ENCODE measurements at places on chromosomes 5 and 9.

- no peak for DNase-seq
These were observed 123.1 kb downstream of the PAPPA start for GRCh38 chr9:116276651-116277121.

- DNase-seq: peak; percentile 39
These were observed 597 bp downstream of the SLC31A1 start for GRCh38 chr9:113221800-113222481.

- DNase-seq: no peak
These were observed 1013.1 kb downstream of the NR2F1-AS1 start for GRCh38 chr5:92567831-92568450.

DNA sequence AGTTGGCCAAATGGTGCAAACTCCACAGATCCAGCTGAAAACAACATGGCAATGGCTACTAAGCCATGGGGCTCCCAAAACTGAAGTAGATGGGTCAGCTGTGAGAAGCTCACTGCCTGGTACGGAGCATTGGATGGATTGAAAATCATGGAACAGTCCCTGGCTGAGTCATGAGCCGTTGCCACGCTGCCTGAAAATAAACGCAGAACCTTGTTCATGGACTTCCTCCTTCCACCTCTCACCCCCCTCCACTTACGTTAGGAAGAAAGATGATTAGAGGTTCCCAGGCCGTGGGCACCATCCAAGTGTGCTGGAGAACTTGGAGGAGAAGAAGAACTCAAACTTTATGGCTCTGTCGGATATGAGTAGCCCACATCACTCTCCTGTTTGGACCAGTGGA lies 6.8 kb upstream of the DIPK1B start:
- DNase-seq: no peak

- DNase-seq: no peak
These were observed 14.5 kb upstream of the ZNF622 start for GRCh38 chr5:16480144-16480543.

GRCh38 chr5:53013857-53014256 lies 24.7 kb downstream of the ITGA2 start:
- no peak for DNase-seq

DNA sequence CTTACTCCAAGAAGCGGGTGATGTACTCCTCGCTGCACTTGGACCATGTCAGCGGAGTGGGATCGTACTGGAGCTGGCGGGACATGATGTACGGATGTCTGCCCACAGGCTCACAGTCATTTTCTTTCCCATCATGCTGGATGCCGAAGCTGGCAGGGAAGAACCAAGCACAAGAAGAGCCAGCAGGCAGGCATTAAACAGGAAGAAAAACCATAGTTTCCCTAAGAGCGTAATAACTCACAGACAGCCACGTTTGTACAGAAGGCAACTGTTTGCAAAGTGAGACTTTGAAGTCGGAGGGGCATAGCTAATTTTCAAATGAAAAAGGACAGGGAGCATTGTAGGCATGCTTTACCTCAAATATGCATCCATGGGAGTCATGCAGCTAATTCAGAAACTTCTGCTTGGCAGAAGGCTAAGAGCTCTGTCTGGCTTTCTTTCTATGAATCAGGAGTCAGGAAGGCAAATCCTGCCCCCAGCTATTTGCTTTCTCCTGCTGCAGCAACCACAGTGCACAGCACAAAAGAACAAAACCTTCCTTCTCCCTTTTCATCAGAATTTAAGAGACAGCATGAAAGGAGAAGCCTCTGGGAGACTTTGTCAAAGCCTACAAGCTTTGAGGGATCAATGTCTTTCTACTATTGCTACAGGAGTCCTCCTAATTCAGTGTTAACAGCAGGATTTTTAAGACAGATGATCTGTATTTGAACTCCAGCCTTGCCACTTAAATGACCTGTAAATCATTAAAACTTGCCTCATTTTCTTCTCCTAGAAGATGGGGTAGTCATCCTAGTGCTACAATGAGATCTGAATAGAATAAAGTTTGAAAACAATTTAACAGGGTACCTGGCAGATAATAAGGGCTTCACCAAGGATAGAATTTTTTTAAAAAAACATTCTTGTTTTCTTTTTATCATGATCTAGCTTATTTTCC lies 209.1 kb downstream of the TARS1 start:
- DNase-seq: no peak

- DNase-seq: no peak
These were observed 223.5 kb upstream of the TUT7 start for GRCh38 chr9:86577420-86578333.

DNA sequence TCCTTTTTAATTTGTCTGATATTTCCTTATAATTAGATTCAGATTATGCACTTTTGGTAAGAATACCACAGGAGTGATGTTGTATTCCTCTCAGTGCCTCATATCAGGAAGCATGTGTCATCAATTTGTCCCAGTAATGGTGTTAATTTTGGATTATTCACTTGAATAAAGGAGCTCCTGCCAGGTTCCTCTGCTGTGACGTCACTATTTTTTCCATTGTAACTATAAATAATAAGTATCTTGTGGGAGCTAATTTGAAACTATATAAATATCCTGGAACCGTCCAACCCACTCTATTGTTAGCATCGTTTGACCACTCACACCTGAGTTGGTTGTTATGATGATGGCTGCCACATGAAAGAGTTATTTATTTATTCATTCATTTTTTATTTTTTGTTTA lies 107.9 kb downstream of the INVS start:
- no peak for DNase-seq

- DNase-seq: no peak
These were observed 1.9 kb downstream of the SSNA1 start for GRCh38 chr9:137190315-137190856.

DNA sequence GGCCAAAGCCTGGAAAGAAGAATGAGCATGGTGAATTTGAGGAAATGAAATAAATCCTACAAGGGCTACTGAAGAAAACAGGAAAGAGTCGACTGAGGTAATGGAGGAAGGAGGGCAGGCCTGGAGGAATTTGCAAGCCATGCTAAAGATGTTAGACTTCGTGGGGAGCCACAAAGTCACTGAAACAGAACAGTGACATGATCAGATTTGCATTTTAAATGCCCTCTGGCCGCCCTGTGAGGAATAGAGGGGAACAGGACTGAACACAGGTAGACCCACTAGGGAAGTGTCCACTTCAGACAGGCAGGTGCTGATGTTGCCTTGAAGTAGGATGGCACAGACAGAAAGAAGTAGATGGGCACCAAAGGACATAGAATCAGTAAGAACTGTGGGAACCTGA lies 42.8 kb upstream of the RLN1 start:
- no peak for DNase-seq

GRCh38 chr5:120007598-120007997 lies 378.2 kb downstream of the FAM170A start:
- DNase-seq: no peak

GRCh38 chr9:91714020-91714806 lies 235.8 kb downstream of the ROR2 start:
- DNase-seq: no peak

GRCh38 chr9:98236901-98237487 lies 18.5 kb downstream of the TBC1D2 start:
- DNase-seq: no peak

GRCh38 chr5:56803025-56803424 lies 12.3 kb upstream of the MAP3K1 start:
- DNase-seq: no peak

GRCh38 chr5:162888268-162888667 lies 549.1 kb upstream of the CCNG1 start:
- no peak for DNase-seq

DNA sequence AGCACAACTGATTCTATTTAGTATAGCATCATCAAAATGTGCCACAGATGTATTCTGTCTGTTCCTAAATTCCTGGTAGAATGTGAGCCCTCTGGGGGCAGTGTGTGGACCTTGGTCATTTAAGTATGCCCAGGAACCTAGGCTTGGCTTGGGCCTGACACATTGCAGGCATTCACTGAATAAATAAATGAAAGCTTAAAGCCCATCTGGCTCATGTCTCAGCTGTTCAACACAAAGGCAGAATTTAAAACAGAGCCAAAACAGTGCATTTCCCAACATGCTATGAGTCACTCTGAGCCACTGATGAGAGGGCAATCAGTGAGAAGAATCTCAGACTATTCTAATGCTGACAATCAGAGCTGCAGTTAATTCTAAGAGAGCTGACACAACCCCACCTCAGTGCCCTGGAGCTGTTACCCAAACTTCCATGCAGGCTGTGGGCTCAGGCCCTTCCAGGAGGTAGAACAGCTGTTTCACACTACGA lies 8.1 kb downstream of the FAM193B start:
- DNase-seq: peak; percentile 75

DNA sequence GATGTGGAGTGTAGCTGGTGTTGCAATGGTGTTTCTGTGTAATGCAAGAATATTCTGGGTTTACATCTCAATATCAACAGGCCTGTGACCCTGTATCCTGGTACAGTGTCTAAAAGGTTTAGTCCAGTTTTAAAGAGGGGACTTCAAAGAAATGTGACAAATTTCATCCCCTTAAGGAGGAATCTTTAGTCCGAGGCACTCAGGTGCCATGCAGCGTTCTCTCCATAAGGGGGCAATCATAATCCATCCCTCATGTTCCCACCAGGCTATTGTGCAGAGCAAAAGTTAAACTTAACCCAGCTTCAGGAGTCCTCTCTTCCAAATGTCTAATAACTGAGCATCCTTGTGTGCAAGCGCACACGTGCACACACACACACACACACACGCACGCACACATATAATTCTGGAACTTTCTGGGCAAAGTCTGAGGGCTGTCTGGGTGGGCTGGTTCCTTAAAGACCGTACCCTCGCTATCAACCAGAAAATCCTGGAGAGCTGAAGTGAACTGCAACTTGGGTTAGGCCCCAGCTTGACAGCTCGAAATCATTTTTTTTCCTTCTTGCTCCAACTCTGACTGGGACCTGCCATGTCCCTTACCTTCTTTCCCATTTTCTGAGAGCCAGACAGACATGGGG lies 46.0 kb downstream of the CRB2 start:
- DNase-seq: peak; percentile 51

DNA sequence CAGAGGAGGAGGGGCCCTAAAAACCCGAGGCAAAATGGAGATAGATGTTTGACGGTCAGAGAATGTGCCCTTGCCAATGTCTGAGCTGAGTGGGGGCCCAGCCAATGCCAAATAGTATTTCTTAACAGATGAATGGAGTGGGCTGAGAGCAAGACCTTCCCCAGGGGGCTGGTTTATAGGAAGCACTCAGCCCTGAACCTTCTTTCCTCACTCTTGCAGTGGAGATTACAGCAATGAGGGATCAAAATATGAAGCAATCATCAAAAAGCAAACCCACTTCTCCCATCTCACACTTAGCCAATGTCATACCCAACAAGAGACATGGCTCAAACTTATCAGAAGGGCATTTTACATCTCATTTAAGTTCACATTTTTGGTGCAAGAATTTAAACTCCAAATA lies 350.3 kb downstream of the GADD45G start:
- no peak for DNase-seq

DNA sequence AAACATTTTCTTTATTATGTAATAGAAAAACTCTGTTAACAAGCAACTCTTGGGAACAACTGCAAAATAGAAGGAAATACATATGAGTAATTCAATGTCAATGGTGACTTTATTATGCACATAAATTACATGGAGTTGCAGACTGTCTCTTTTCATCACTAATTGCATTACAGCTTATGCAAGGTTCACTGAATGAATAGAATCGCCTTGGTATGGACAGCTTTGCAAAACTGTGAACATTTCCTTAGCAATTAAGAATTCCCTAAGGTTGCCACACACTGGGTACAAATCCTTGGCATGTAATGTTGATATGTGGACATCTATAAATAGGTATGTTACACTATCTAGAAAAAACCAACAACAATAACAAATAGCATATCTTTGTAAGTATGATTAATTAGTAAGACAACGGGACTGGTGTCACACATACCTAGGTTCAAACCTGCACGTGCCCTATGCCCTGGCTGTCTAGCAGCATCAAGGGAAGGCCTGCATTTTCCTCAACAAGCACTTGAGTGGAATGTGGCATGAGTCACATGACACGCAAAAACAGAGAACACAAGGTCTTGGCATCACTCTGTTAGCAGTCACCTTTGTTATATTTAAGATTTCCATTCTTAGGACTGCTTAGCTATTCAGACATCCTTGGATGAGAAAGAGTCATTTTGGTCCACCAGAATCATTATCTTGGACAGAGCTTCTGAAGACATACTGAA lies 263.9 kb downstream of the CTNND2 start:
- DNase-seq: no peak

GRCh38 chr9:108837530-108837929 lies 18.3 kb downstream of the ACTL7B start:
- no peak for DNase-seq

GRCh38 chr9:137057545-137057944 lies 3.7 kb upstream of the ENTPD2 start:
- no peak for DNase-seq

DNA sequence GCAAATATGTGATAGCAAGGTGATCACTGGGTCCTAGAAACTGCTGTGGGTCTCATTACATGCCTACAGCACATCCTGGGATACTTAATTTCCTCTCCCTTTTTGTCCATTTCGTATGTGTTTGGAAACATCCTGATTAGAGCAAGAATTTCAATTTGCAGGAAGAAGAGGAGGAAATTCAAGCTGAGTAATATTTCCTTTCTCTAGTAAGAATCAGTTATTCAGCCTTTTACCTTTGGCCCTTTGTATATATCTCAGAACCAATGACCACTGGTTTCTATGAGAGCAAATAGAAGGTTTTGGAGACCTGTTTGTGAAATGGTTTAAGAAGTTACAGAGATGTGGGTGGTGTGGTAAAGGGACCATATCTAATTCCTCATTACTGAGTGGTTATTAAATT lies 171.6 kb downstream of the RMI1 start:
- DNase-seq: no peak

DNA sequence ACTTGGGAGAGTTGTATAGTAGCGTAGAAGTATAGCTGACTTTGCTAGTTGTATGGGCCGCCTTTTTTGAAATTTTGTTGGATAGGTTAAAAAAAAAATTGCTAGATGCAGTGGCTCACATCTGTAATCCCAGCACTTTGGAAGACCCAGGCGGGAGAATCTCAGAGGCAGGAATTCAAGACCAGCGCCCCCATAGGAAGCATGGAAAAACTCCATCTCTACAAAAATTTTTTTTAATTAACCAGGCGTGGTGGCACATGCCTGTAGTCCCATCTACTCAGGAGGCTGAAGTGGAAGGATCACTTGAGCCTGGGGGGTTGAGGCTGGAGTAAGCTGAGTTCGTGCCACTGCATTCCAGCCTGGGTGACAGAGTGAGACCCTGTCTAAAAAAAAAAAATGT lies 59.2 kb downstream of the SMC5 start:
- DNase-seq: no peak

- no peak for DNase-seq
These were observed 3.5 kb upstream of the KCNN2 start for GRCh38 chr5:114358329-114358728.

DNA sequence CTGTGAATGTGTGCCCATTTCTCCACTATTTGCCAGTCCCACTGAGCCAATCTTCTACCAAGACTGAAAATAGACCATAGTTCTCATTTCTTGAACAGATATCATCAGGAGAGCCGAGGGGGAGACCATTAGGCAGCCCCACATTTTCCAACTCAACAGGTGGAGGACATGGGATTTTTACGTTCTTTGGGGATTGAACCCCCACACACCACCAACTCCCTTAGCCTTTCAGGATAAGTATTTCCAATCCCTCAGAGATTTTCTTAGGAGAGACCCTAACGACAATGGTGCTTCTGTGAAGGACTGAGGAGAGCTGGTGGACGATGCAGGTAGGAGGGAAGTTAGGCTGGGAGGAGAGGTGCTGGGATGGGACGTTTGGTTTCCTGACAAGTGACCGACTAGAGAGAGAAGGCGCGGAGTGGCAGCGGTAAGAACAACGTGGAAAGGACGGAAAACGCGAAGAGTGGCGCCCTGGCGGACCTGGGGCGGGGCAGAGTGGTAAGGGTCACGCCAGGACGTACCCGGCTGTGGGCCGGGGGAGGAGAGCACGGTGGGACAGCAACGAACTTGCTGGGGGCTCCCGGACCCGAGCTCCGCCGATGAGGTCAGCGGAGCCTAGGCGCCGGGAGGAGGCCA lies 681 bp upstream of the CHSY3 start:
- DNase-seq: peak; percentile 52
